ENCODE measurements at places on chromosomes 1 and 21. TPM values are rescaled to one million over a fixed set of nuclear protein-coding genes. Genes with fewer than 3 reads are reported as not detected.

- peaks cover 3% of the 10 kb centered on the region for H3K27me3 ChIP-seq
- no peak overlapping the region for H3K4me3 ChIP-seq
- H3K27ac ChIP-seq: no peak overlapping the region
- H3K36me3 ChIP-seq: no peaks in the 10 kb centered on the region
- H3K4me1 ChIP-seq: peaks cover 16% of the 10 kb centered on the region
- DNase-seq: no peak
These were observed 18.6 kb downstream of the PTAFR start for GRCh38 chr1:28157894-28158293.

DNA sequence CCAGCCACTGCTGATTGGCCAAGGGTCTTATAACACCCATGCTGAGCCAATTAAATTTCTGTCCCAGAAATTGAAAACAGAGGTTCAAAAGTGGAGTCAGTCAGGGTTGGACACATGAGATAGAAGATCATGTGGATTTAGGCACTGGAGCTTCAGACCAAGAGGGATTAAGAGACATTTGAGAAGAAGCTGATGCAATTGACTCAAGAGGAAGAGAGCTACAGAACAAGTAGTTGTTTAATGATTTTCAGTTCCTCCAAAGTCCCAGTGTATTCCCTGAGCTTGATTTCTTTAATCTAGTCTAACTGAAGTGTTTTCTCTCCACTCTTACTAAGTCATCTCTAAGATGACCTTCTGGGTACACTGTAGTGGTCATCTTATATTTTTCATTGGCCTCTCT is 227.1 kb downstream of the DUSP10 start:
- H3K27ac ChIP-seq: no peak overlapping the region
- H3K4me1 ChIP-seq: no peaks in the 10 kb centered on the region
- DNase-seq: no peak
- no peaks in the 10 kb centered on the region for H3K27me3 ChIP-seq
- H3K36me3 ChIP-seq: no peaks in the 10 kb centered on the region
- H3K4me3 ChIP-seq: no peak overlapping the region

- peaks cover 14% of the 10 kb centered on the region for H3K27me3 ChIP-seq
- H3K4me1 ChIP-seq: peaks cover 11% of the 10 kb centered on the region
- H3K27ac ChIP-seq: no peak overlapping the region
- no peaks in the 10 kb centered on the region for H3K36me3 ChIP-seq
- H3K4me3 ChIP-seq: no peak overlapping the region
These were observed 5.4 kb upstream of the TENT5C start for GRCh38 chr1:117600325-117600943.

GRCh38 chr1:213423605-213424004 is 372.6 kb downstream of the RPS6KC1 start:
- H3K4me3 ChIP-seq: no peak overlapping the region
- no peak overlapping the region for H3K27ac ChIP-seq
- no peak for DNase-seq
- no peaks in the 10 kb centered on the region for H3K4me1 ChIP-seq
- H3K27me3 ChIP-seq: no peaks in the 10 kb centered on the region

Gene C1orf210
- total RNA-seq: not detected

Gene TCHH
- not detected for total RNA-seq

Gene VAV3
- not detected for total RNA-seq

Data from HFFc6 (cell line).